ENCODE measurements at places on chromosomes 16 and 17.

DNA sequence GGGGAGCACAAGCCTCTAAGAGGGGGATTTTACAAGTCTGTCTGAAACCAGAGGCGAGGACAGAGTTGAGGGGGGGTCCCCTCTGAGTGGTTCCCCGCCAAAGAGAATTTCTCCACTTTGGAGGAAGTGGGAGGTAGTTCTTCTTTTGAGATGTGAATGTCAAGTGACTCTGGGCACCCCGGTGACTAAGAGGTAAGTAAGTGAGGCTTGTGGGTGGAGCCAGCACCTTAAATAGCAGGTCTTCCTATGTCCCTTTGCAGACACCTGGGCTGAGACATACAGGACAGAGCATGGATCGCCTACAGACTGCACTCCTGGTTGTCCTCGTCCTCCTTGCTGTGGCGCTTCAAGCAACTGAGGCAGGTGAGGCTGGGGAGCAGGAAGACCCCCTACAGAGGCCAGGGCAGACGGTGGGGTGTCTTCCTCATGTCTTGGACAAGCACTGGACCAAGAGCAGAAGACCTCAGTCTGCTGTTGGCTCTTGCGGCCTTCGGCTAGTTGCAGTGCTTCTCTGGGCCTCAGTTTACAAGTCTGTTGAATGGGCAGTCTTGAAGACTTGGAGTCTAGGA is at the start of gene CCL22:
Gene CCL22 (plus strand): TSS at position 257 of the 569 bp plus-strand sequence. CDS start 34 bp downstream, at position 291.
- DNase-seq, result peak; percentile 32

GRCh38 chr16:85329059-85329812 is 217.0 kb upstream of the CIBAR2 start:
- no peak for DNase-seq

DNA sequence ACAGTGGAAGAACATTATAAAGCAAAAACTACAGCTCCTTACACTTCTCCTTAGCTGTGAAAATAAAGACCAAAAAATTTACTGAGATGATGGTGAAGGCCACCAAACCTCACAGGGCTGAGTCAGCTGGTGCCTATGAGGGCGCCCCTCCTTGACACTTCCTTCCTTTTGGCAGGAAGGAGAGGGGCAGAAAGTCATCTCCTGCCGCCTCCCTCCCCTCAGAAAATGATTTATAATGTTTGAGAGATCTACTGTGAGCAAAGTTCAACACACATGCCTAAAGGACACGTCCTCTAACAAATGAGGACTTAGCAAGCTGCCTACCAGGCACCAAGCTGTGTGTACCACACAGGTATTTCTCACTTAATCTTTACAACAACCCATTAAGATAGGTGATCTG is 245.7 kb downstream of the PRKCA start:
- peak; percentile 59 for DNase-seq

- no peak for DNase-seq
These were observed 93.3 kb downstream of the FOXL1 start for GRCh38 chr16:86671486-86672178.

DNA sequence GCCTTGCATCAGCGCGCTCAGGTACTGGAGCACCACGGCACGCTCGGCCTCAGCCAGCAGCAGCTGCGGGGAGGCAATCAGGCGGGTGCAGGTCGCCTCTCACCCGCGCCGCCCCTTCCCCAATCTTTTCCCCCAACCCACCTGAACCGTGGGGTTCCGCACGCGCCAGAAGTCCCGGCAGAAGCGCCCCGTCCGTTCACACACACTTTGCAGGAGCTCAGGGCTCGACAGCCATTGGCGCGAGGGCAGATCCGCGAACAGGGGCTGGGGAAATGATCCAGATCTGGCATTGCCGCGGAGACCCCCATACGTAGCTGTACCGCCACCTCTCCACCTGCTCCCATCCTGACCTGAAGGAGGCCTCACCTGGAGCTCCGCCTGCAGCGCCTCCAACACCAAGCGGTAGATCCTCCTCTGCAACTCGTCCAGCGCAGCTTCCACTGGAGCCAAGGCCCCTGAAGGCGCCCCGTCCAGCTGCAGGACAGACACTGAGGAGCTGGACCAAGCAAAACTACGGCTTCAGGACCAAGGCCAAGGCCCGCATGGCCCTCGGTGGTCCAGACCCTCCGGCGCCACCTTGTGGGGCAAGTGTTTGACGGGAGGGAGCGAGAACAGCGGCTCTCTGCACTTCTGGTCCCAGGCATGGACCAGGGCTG is 1.4 kb upstream of the MATCAP1 start:
- peak; percentile 93 for DNase-seq

GRCh38 chr17:63649813-63650212 is 27.6 kb downstream of the MAP3K3 start:
- no peak for DNase-seq

DNA sequence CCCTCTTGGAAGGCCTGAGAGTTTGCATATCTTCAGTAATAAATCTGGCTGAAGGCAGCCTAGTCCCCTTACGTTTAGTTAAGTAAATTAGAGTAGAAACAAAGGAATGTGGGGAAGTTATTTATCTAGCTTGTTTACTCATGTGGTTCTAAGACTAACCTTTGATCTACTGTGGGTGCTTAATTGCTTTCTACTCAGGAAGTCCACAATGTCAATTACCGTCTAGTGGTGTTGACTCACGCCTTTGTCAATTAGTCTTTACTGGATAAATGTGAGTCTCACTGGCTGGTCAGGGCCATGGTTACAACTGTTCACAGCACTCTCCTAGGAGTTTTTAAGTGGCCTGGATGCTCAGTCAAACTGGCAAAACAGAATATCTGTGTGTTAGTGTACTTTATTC is 2338.4 kb downstream of the TP53TG3F start:
- DNase-seq, result no peak

DNA sequence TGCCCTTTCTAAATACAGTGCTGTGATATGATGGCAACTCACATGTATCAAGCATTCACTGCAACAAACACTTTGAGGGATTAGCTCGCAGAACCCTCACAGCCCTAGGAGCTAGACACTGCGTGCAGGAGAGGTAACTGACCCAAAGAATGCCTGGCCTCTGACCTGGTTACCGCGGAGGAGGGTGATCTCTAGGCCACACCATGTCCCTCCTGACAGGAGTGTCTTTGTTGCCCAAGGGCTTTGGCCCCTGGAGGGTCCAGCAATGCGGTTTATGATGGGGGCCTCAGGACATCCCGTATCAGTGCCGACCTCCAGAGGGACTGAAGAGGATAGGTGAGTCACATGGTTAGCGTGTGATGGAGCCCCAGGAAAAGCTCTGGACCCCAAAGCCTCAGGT is 130.6 kb downstream of the MGAT5B start:
- DNase-seq, result peak; percentile 27

- no peak for DNase-seq
These were observed 325.3 kb downstream of the UTP18 start for GRCh38 chr17:51585514-51586104.

GRCh38 chr17:3928406-3928805 is 12.1 kb upstream of the P2RX1 start:
- DNase-seq, result no peak

- peak; percentile 94 for DNase-seq
These were observed 627 bp upstream of the TSPOAP1 start for GRCh38 chr17:58329035-58329809.

GRCh38 chr17:7613769-7614424 is 800 bp downstream of the FXR2 start:
- peak; percentile 23 for DNase-seq

- no peak for DNase-seq
These were observed at the start of gene ZNF750 for GRCh38 chr17:82839617-82840292. TSS of gene ZNF750 (minus strand) at chr17:82840022. CDS start at chr17:82832454, 7,568 bp downstream.

GRCh38 chr16:66549284-66550131 is at the start of gene TK2:
TSS of gene TK2 (minus strand) at chr16:66550122. CDS start at chr16:66550061, 61 bp downstream.
- peak; percentile 81 for DNase-seq

GRCh38 chr17:31788571-31788946 is 70.5 kb downstream of the COPRS start:
- DNase-seq, result no peak

- no peak for DNase-seq
These were observed 164.8 kb downstream of the SNX29 start for GRCh38 chr16:12141073-12141951.

- no peak for DNase-seq
These were observed 98.6 kb downstream of the WNT3 start for GRCh38 chr17:46719891-46720290.

GRCh38 chr16:88014954-88015805 is 63.9 kb downstream of the BANP start:
- DNase-seq, result no peak

DNA sequence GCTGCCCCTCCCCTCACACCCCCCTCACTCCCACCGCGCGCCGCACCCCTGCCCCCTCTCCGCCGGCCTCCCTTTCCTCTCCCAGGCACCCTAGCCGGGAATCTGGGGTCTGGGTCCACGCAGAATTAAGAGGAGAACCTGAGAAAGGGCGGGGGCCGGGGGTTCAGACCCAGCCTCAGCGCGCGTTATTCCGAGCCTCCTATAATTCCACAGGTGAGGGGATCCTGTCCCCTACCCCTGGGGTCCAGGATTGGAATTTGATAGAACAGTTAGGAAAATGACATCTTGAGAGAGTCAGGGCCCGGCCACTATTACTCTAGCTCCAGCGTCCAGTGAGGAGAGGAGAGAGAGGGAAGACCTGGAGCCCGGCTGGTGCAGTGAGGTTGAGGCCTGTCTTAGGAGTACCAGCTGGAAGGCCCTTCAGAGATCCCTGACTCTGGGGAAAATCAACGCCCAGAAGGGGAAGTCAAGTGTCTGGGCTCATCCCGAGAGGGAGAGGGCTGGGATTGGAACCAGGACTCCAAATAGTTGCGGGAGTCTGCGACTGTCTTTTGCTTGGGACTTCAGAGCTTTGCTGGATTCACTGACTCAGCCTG is 17.3 kb downstream of the GRB7 start:
- peak; percentile 63 for DNase-seq

DNA sequence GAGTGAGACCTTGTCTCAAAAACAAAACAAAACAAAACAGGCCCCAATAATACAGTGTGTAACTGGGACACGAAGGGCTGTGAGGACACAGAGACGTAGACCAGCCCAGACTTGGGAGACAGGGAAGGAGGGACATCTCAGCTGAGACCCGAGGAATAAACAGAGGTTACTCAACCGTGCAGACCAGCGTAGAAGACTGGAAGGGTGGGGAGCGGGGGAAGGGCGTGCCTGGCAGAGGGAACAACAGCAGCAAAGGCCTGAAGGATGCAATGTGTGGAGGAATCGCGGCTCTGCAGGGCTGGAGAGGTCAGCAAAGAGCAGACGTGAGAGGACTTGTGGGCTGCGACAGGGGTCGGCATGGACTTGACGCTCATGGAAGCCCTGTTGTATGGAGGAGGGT is 11.6 kb upstream of the CES4A start:
- no peak for DNase-seq

GRCh38 chr16:15958703-15959348 is 9.4 kb downstream of the ABCC1 start:
- DNase-seq, result no peak

DNA sequence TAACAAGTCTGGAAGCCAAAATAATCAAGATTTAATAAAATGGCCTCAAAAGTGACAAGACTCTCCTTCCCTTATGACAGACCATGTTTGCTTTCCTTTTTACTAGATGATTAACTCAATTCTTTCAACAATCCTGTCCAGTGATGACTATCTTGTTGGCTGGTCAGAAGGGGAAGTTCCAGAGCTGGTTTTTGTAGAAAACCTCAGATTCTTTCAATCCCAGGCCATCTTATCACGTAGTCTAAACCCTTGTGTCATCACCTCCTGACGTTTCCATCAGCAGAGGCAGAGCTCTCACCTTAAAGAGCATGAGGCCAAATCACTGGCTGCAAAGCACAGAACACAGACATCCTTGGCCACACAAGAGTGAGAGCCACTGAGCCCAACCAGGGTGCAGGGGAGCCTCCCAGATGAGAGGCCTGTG is 125.3 kb downstream of the ANKRD11 start:
- no peak for DNase-seq

DNA sequence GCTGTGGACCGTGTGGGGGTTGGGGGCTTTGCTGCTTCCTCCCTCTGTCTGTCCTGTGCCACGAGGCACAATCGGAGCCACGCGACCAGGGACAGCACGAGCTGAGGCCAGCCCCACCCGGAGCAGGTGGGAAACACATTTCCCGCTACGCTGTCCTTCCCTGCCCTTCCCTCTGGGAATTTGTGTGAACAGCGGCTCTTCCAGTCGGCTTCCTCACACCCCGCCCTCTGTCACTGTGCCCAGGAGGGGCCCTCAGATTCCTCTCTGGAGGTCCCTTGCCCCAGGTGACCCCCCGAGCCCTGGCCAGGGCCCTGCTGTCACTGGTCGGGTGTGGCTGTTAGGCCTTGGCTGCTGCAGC is 19.6 kb downstream of the SPIRE2 start:
- no peak for DNase-seq

GRCh38 chr17:74737299-74738050 is 419 bp downstream of the RAB37 start:
- DNase-seq, result peak; percentile 65

GRCh38 chr16:17293813-17294558 is 176.8 kb downstream of the XYLT1 start:
- no peak for DNase-seq

DNA sequence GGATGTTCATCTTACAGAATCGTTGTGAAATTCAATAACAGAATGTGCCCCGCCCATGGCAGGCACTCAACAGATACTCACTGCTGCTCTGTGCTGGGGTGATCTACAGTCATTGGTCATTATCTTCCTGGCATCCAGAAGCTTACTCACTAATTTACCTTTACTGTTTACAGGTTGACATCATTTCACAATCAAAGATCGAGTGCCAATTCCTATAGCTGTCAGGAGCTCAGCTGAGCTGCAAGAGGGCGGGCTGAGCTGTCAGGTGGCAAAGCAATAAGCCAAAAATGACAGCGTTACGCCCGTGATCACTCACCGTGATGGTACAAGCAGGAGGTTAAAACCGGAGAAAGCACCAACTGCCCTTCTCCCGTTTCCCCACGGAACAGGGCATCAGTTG is 51.2 kb downstream of the LITAF start:
- no peak for DNase-seq

GRCh38 chr16:79810449-79811189 is 210.1 kb upstream of the MAF start:
- DNase-seq, result no peak

DNA sequence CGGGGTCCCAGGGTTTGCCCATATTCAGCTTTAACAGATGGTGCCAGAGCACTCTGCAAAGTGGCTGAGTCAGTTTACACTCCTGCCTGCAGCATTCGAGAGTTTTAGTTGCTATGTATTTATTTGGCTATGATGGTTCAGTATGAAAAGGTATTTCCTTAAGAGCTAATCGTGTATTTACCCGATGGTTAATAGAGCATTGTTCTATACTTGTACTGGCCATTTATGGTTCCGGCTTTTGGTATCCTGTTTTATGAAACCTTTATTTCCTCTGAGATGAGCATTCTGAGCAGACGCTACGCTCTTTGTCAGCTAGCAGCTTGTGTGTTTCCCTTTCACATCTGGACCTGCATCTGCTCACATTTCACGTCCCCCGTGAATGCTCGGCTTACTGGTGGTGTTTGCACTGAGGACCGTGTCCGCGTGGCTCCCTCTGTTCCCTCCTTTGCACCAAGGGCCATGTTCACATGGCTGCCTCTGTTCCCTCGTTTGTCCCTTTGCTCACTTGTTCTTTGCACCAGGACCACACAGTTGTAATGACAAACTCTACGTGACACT is 149.1 kb upstream of the CHMP6 start:
- DNase-seq, result no peak

DNA sequence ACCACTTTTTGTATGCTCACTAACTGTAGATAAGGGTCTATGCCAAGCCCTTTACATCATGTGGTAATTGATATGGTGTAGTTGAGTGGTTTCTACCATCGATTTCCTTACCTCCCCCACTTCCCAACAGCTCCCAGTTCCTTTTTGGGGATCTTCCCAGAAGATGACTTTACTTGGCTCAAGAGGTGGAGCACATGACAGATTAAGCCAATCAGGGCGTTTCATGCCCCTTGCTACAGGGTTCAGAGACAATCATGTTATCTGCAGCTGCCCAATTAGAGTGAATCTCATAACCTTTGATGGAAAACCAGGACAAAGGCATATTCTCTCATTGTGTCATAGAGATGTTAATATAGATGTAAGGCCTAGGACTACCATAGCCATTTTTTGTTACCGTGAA is 16.2 kb upstream of the BMERB1 start:
- DNase-seq, result no peak
